ENCODE measurements at places on chromosomes 7 and 10. TPM values are rescaled to one million over a fixed set of nuclear protein-coding genes. Genes with fewer than 3 reads are reported as not detected.

- no peak for DNase-seq
Measured at GRCh38 chr10:69844698-69845097, 43.0 kb downstream of the COL13A1 start.

DNA sequence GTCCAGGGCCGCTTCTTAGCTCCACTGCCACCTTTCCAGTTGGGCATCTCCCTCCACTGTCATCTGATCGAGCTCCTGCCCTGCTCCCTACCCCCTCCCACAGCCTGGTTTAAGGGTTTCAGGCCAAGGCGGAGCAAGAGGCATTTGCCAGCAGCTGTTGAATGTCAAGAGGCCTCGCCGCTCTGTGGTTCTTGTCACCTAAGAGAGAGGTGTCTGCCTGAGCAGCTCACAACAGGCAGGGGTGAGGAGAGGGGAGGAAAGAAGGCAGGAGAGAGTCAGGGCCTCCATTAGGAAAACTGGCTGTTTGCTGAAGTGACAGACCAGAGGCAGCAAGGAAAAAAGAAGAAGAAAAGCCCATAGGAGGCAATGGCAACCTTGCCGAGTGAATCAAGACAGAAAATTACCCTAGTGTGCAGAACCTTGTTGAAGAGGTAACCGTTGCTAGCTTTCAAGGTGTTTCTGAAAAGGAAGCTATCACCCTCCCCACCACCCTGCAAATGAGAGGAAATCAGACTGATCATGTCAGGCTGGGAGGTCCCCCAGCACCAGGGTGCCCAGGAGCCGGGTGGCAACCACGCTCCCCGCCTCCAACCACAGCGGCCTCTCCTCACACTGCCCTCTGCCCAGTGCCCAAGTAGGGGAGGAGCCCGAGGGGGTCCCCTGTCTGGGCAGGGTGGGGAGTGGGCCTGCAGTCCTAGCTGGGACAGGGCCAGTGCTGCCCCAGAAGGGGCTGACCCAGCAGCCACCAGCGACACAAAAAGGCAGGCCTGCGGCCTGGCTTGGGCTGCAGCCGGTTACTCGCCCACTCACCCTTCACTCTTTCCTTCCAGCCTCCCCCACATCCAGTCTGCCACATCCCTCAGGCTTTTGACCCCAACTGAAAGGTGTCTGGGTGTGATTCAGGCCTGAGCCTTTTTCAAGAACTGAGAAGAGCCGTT, 7.1 kb downstream of the GATA3 start:
- DNase-seq, result no peak

DNA sequence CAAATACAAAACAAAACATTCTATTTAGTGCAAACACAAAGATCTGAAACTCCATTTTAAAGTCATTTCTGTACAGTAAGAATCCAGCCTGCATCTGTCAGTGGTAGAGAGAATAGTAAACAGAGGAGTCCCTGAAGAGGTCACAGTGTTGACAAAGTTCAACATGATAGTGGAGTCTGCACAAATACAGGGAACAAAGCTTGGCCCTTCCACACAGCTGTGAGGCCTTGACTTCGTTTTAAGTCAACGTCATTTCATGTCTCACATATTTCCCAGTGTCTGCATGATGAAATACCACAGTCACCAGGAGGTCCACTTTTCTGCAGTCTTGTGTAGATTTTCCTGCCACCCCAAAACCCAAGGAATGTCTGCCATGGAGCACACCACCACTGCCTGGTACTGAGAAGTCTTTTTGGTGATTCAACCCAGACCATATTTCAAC, 33.0 kb downstream of the CYP26A1 start:
- no peak for DNase-seq

DNA sequence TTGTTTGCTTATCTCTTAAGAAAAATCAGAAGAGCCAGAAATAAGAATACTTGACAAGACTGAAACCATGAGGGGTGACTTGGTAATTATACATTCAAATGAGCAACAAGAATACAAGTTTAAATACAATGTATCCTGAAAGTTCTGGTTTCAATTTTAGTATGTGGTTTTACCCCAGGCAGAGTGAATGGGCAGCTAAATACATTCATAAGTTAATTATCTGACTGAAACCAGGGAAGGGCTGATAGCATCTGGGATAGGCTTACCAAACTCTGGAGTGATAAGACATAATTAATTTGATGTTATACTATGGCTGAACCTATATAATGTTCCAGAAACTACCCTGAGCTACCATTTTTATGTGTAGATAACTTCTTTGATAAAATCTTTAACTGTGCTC, 252.2 kb upstream of the PLXNA4 start:
- DNase-seq, result no peak

Gene VWDE
- 1.3 TPM for total RNA-seq

GRCh38 chr7:129773328-129773731, 161.8 kb downstream of the NRF1 start:
- DNase-seq, result no peak

GRCh38 chr10:120981601-120982391, 130.6 kb downstream of the WDR11 start:
- no peak for DNase-seq

DNA sequence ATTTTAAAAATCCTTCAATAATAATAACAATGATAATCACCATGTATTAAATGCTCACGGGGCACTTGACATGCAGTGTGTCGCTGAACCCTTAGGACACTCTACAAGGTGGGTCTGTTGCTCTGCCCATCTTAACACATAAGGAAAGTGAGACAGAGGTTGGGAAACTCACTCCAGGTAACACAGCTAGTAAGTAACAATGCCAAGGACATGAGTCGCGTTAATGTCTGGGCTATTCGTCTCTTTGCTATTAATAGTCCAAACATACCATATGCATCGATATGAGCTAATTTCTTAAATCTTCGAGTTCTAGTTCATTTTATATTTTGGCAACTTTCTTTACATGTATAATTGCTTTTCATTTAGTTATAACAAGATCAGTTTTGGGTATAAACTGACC, 79.5 kb downstream of the BEND7 start:
- no peak for DNase-seq

DNA sequence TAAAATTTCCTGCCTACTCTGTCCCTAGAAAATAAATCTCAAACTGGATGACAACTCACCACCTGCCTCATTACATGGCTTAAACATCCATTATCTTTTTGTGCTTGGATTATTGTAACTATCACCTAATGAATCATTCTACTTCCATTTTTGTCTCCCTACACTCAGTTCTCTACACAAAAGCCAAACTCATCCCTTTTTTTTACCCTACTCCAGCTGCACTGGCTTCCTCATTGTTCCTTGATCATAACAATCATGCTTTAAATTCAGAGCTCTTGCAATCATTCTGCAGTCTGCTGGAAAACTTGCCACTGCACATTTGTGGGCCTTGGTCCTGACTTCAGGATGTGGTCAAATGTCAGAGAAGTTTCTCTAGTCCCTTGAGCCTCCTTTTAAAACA, 280.0 kb downstream of the DGKB start:
- DNase-seq, result no peak

Gene GPR141
- 0.50 TPM for total RNA-seq

DNA sequence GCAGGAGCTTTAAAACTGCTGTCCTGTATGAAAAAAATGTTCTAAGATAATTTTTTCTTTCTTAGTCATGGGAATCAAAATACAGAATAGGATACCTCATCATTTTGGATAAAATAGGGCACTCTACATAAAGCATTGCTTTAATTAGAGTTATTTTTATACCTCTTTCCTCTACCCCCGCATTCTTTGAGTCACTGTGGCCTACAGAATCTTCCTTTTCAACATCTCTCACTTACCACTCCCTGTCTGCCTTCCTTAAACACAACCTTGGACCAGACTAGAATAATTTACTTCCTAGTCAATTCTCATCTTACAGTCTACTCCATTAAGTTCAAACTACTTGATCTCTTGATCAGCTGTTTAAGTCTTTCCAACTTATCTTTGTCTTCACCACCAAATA, 462.3 kb downstream of the PHTF2 start:
- no peak for DNase-seq

DNA sequence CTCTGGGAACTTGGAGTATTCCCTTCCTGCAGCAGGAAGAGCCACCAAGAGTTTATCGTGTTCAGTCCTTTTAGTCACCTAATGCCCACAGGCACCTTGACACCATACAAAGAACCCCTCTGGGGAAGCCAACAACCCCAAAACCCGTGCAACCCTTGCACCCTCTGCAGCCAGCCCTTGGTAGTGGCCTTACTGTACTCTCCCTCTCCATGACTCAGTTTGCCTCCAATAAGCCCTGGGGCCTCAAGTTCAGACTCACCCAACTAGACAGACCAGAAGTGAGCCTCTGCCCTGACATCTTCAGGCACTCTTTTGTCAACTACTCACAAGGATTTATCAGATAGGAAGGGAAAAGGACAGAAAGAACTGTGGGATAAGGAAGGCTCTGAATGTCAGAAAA, 30.9 kb downstream of the KCNMA1 start:
- no peak for DNase-seq

Gene LIPN
- not detected for total RNA-seq

- DNase-seq, result peak; percentile 70
Measured at GRCh38 chr10:68231106-68231816, 652 bp downstream of the ATOH7 start.

GRCh38 chr10:34216348-34216945, 598.6 kb downstream of the PARD3 start:
- no peak for DNase-seq

- no peak for DNase-seq
Measured at GRCh38 chr10:3532644-3533043, 252.4 kb downstream of the KLF6 start.

DNA sequence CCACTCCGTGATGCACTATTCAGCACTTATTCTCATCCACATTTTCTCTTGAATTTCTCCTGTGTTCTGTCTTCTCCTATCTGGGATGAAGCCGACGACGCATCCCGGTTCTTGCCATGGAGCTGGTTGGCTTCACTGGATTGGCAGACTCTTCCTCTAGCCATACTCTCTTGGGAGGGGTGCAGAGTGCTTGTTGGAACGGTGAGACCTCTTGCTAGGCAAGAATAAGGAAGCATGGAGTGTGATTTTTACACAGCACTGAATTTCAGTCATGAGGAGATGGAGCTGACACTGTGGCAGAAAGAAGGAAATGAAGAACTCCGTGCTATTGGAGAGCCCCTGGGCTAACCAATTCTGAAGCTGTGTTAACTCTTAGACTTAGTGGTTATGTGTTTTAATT, 28.2 kb upstream of the ZNF32 start:
- no peak for DNase-seq

- no peak for DNase-seq
Measured at GRCh38 chr10:62001898-62002297, 100.4 kb downstream of the ARID5B start.

- DNase-seq, result no peak
Measured at GRCh38 chr10:75708060-75708459, 276.6 kb downstream of the LRMDA start.

Gene IFIT3
- total RNA-seq, result 5.0 TPM

DNA sequence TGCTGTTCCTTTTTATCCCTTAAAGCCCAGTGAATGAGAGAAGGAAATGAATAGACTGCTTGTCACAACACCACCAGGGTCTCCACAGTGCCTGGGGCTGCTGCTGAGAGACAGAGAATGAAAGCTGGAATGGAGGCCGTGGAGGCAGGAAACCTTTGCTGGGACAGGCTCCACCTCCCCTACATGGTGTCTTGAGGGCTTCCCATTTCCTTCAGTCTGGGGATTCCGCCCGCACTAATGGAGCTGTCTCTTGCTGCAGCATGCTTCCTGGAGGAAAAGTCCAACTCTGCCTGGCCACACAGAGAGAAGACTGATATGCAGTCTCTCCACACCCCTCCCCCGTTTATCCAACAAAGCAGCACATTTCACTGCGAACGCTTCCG, 54.5 kb downstream of the LRRC4 start:
- DNase-seq, result no peak

GRCh38 chr7:30428246-30429155, 50.1 kb downstream of the NOD1 start:
- DNase-seq, result peak; percentile 79

GRCh38 chr7:151058781-151059366, 515 bp upstream of the SLC4A2 start:
- DNase-seq, result peak; percentile 47

DNA sequence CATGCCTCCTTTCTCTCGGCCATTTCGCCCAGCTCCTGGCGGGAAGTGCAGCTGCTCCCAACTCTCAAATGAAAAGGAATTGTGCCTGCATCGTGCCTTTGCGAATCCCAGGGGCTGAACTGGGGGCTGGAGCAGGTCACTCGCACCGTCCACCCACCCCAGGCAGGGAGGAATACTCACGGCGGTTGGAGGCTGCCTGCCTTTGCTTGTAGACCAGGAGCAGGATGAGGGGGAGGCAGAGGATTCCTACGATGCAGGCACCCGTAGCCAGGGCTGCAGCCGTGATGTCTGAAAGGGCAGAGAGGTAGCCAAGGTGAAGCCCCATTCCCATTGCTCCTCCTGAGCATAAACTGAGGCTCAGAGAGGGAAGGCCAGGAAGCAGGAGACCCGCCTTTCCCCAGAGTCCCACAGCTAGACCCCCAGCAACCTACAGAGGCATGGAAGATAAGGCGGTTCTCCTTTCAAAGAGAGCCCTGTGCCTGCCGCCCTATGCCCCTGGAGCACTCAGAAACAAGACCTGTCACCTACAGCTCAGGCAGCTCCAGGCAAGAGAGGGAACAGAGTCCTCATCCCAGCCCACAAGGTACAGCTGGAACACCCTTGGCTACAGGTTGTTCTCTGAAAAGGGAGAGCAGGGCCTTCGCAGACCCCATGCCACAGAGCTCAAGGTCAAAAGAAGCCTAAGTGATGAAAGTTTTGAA, 18.0 kb downstream of the VSIR start:
- DNase-seq, result no peak

Gene TEX47
- total RNA-seq, result not detected

- peak; percentile 36 for DNase-seq
Measured at GRCh38 chr10:22606164-22606614, 108.2 kb downstream of the PIP4K2A start.

Gene VWA2
- 1.5 TPM for total RNA-seq

GRCh38 chr7:66952343-66953043, 31.5 kb downstream of the TMEM248 start:
- DNase-seq, result no peak

Gene VSIR
- total RNA-seq, result 76.7 TPM

Gene ITPRIP
- 5.1 TPM for total RNA-seq

Gene ATAD1
- total RNA-seq, result 50.5 TPM

- DNase-seq, result peak; percentile 48
Measured at GRCh38 chr7:455110-455928, 64.3 kb downstream of the PDGFA start.

Gene LFNG
- total RNA-seq, result 70.1 TPM
